Stimulated activated CD4-positive, alpha-beta T cell treated with anti-CD3 and anti-CD28 coated beads, TNF-alpha, amount 100 ng/mL, for 24 hours (primary cell): ENCODE measurements at places on chromosomes 6 and 20.

DNA sequence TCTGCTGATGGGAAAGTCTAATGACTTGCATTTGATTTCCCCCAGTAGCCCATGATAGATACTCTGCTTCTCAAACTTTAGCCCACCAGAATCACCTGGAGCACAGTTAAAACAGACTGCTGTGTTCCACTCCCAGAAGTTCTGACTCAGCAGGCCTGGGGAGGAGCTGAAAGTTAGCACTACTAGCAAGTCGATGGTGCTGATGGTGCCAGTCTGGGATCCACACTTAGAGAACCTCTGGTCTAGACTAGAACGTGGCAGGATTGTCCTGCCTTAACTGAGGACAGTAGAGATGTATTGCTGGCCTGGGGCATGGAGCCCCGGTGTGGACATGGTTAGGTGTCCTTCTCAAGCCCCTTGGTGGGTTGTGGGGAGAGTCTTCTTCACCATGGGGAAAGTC, 8.7 kb downstream of the TOX2 start:
- no peak for DNase-seq

DNA sequence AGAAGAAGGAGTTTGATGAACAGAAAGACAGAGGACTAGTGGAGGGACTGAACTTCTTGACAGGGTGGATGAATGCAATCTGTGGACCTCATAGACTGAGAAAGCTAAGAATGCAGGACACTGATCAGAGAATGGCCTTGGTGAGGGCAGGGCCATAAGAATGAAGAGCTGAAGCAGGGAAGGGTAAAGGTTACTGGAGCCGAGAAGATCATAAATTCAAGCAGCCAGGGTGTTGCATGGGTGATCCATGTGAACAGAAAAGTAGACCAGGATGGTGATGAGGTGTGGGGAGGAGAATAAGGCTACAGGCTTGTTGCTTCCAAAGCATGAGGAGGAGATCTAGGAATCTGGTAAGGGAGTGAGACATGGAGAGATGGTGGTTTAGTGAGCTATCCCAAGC, 295.9 kb downstream of the ADGB start:
- no peak for DNase-seq

DNA sequence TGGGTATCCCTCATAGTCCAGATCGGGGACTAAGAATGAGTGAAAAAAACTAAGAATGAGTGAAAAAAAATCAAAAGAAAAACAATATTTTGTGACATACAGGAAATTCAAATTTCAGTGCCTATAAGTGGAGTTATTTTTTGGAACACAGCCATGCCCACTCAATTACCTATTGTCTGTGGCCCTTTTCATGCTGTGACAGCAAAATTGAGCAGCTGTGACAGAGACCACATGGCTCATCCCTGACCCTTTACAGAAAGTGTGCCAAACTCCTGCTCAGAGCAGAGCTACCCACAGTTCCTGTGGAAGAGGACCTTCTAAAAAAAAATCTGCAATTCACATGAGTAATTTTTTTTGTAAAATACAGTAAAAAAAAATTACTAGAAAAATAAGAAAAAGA, 1.4 kb downstream of the NCR2 start:
- DNase-seq: no peak

DNA sequence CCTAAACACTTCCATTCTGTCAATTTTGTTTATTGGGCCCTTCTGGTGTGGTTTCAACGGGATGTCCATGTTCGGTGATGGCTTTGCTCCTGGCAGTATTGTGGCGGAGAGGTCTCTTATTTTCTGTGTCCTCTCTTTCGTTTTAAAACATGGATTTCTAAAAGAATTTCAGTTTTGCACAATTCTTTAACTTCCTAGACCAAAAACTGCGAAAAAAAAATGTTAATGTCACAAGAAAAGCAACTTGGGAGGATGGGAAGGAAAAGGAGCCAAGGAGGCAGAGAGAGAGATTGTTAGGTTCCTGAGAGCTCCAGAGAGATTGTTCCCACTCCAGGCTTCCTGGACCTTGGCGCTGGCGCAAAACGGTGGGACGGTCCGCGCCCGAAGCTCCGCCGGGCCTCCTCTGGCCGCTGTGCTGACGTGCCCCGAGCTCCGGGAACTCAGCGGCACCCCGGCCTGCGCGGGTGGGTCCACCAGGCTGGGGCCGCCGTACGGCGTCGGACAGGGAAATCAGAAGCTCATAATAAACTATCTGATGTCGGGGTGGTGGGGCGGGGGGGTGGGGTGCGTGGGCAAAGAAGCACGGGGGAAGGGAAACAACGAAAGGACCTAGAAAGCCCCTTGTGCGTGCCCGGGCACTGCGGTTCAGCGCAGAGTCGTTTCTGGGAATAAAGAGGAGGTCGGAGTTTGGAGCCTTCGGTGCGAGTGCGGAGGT, 951 bp upstream of the OLIG3 start:
- DNase-seq: no peak

DNA sequence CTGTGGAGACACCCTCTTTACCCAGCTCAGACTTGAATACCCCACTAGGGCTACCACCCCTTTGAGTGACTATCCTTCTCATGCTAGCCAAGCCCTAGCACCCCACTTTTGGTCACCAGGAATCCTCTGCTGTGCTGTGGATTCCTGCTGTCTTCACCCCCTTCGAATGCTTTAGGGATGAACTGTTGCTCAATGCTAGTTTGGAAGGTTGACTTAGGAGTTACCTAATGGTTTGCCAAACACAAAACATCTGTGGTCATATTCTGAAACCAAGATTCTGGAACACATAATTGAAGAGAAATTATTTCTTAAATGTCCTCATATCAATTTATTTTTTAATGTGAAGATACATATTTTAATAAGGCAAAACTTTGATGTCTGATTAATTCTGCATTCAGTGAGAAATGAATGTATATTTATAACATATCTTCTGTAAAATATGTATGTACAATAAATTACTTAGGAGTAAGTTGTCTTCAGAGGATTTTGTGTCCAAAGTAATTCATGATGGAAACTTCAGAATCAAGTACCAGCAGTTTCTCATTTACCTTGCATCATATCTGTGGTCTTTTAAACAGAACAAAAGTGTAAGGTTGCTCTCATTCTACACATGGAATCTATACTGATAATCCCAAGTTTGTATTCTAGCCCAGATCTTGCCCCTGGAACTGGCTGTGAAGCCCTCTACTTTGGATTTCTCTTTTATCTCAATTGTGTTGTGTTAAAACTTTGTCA, 46.9 kb downstream of the TMEM200A start:
- DNase-seq: no peak

- DNase-seq: no peak
Measured at GRCh38 chr6:139903411-139904157, 529.1 kb upstream of the CITED2 start.

DNA sequence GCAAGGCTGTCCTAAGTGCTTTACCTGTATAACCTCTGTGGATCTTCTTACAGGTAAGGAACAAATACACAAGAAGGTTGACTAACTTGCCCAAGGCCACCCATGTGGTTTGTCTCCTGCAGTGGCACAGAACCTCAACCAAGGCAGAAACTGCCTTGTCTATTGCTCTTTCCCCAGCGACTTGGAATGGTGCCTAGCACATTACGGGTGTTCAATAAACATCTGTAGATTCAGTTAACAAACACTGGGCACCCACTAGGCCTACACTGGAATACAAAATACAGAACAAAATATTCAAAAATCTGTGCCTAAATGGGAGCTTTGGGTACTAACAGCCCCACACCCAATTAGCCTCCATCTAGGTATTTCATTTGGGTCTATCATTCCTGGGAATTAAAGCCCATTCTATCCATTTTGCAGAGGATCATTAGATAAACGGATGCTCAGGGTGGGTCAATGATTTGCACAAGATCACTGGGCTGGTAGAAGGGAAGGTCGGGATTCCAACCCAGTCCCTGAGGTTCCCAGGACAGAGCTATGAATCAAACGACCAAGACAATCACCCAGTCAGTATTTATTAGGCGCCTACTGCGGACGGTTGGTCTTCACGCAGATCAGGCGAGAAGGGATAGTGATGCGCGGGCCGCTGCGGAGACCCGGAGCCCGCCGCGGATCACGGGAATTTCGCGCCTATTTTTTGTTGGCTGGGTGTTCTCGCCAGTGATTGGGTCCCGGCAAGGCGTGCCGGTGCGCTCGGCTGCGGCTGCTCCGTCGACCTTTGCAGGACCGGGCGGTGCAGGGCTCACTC, at the start of gene STK35:
STK35 (plus strand) TSS at position 771 of the 808 bp plus-strand sequence. CDS start 55 bp downstream, outside the sequence.
- DNase-seq: peak; percentile 79

GRCh38 chr6:92159046-92159445, 1260.3 kb downstream of the EPHA7 start:
- DNase-seq: no peak

- no peak for DNase-seq
Measured at GRCh38 chr6:2982426-2983117, 11.2 kb upstream of the SERPINB6 start.

GRCh38 chr6:112563368-112563767, 216.2 kb downstream of the RFPL4B start:
- no peak for DNase-seq

GRCh38 chr6:151494936-151495320, 1.1 kb downstream of the CCDC170 start:
- no peak for DNase-seq

- no peak for DNase-seq
Measured at GRCh38 chr6:134170844-134171243, 118.4 kb upstream of the SLC2A12 start.

DNA sequence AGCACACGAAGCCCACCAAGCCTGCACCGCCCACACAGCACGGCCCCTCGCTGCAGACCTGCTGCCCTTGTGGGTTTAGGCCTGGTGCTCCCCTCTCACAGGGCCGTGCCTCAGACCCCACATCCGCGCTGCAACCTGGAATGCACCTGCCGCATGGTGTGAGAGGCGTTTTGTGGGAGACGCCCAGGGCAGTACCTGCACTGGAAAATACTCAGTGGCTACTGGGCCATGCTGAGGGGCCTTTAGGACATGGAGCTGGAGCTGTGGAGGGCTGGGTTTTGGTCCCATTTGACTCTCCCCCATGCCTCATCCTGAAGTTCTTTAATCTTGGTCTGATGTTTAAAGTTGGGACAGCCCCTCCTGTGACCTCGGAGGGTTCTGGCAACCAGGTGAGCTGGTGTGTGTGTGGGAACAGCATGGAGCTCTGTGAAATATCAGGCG, 116.3 kb downstream of the ERMARD start:
- DNase-seq: no peak

GRCh38 chr20:19254956-19255355, 42.5 kb downstream of the SLC24A3 start:
- DNase-seq: no peak

- DNase-seq: no peak
Measured at GRCh38 chr6:24882835-24883555, 52.8 kb downstream of the RIPOR2 start.

DNA sequence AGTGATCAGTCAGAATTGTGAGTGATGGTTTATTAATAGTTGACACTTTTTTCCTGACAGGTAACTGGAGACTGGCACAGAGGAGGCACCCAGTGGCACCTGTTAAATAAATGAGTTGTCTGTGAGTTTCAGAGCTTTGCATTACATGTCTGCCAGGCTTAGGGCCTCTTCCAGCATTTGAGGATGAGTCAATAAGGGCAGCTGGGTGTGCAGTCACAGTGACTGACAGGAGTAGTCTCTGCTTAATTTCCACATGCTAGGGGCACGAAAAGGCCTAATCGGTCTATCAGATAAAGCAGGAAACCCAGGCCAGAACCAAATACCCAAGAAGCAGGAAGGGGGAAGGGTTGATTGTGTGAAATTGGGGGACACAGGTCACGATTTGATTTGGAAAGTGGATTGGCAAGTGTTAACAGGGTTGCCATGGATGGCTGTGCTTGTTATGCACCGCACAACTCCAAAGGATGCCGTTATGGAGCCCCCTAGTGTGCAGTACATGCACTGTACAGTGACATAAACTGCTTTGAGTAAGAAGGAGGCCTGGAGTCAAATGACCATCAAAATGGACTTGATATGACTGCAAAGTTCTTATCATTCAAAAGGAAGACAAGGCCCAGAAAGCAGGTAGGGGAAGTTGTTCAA, 111.9 kb upstream of the GGTLC1 start:
- DNase-seq: peak; percentile 25
